NCI-H187 treated with DMSO at 0.1 percent for 48 hours (cell line): ENCODE measurements at places on chromosomes 7 and 10.

GRCh38 chr10:29810816-29811215, 176.0 kb upstream of the SVIL start:
- DNase-seq = no peak

DNA sequence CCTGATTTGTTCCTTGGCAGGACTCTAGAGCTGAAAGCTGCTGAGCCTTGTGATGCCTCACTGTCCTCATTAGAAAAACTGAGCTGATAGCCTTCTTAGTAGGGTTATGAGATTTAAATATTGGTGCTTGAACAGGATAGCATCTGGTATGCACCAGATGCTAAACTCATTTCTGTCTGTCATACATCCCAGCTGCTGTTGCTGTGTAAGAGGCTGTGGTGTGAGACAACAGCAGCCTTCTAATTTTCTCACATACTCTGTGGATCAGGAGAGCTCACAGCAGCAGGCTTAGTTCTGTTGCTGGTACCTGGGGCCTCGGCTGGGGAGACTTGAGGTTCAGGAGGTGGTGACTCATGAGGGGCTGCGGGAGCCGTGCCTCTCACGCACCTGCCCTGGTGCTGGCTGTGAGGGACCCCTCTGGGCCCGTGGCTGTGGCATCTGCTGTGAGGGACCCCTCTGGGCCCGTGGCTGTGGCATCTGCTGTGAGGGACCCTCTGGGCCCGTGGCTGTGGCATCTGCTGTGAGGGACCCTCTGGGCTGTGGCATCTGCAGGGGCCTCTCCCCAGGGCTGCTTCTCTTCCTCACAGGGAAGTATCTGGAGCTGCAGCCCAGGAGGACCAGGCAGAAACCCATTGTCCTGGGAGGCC, 12.5 kb downstream of the DYNC2I1 start:
- DNase-seq = no peak

- DNase-seq = no peak
These were observed 54.9 kb downstream of the AKAP9 start for GRCh38 chr7:91995391-91996105.

DNA sequence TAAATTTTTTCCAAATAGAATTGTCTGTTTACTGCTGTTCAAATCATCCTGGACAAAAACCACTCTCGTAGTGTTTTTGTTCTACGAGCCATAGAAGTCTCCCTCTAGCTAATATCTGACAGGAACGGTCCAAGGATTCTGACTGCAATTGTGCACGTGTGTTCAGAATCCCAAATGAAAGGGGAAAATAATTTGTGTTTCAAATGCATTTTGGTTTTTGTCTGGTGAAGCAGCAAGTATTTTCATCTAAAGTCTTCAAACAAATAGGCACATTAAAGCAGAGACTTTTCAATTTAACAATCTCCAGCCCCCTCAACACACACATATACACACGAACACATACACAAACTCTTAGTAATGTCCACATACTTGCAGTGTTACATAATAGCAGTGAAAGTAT, 475 bp downstream of the NEUROD6 start:
- no peak for DNase-seq
